ENCODE measurements at places on chromosomes 11 and 22.

- no peak for DNase-seq
Measured at GRCh38 chr11:10793470-10794255, 15.1 kb downstream of the EIF4G2 start.

DNA sequence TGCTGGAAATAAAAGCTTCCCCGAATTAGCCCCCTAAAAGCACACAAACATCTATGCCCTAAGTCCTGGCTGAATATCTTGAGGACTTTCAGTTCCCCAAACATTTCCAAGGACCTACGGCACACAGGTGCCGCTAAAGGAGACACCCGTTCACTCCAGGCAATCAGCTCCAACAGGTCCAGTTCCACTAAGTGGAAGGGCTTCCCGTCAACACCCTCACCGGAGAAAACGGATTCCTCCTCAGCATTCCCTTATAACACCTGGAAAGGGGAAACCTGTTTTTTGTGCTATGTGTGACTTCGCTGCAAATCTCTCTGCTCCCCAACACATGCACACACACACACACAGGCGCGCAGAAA lies 3.9 kb downstream of the TENM4 start:
- DNase-seq, result no peak

- no peak for DNase-seq
Measured at GRCh38 chr11:63922673-63923192, 5.8 kb upstream of the RCOR2 start.

DNA sequence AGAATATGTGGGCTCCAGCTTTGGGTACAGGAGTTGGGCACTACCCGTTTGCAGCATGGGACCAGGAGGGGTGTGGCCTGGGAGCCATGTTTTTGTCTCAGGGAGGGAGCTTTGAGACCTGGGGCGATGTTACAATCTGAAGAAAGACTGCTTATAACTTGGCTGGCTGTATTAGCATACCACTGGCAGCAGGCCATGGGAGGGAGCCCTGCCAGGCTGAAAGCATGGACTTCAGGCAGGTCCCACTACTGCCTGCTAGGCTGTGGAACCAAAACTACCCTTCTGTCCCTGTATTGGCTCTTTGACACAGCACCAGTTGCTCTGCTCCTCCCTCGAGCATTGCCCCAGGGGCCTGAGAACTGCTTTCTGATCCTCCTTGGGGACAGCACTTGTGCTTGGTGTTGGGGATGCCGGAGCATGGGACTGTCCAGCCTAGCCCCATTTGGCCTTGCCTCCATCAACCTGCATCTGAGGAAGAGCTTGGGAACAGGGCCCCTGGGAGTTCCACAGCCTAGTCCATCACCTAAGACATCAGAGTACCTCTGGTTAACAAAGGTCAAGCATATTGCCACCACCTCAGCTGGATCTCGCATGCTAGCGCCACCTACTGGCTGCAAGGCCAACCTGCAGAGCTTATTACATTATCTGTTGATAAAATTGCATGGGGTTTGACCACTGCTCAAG lies 217.4 kb downstream of the SBF2 start:
- peak; percentile 1 for DNase-seq

DNA sequence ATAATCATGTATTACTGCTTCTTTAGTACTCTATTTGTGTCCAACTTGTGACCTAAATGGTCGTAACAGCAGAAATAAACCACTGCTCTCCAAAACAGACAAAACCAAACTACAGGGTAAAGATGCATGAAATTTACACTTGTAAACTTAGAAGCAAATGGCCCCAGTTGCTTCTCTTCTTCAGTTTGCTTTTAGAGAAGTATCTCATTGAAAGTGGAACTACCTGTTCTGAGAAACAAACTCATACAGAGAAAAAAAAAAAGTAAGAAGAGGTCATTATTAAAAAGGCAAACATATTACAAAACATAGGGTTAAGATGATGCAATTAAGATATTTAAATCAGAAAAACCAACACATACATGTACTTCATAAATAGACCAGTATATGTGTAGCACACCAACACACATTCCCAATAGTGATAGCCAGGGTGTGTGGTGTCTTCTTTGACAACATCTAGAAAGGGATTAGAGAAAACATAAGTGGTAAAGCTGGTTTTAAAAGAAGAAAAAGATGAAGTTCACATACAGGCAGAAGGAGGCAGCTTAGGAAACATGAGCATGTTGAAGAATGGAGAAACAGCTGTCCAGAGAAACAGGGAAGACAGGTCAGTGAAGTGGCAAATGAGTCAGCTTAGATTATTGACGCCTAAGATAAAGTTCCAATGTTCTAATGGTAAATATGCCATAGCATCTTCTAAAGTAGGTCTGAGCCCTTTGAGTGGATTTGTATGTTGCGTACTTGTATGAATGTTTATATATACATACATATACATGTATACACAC lies 844.7 kb upstream of the CCDC90B start:
- no peak for DNase-seq

- DNase-seq, result no peak
Measured at GRCh38 chr11:67007126-67007525, 15.8 kb upstream of the SYT12 start.

DNA sequence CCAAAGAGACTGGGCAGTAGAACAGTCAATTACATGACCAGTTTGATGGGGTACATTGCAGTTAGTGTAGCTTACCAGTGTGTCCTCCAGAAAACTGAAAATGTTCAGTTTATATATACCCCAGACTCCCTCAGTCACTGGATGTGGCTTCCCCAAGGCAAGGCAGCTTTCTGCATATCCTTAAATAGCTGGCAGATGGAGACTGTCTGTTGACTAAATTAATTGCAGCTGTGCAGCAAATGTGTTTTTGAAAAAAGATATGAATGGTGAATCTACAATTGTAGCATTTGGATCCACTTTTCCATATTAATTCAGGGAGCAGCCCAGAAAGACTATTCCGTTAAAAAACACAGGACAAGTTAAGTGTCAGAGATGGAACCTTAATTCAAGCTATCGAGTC lies 565.1 kb upstream of the CCDC179 start:
- no peak for DNase-seq

GRCh38 chr11:79902493-79902892 lies 461.7 kb upstream of the TENM4 start:
- DNase-seq, result no peak

DNA sequence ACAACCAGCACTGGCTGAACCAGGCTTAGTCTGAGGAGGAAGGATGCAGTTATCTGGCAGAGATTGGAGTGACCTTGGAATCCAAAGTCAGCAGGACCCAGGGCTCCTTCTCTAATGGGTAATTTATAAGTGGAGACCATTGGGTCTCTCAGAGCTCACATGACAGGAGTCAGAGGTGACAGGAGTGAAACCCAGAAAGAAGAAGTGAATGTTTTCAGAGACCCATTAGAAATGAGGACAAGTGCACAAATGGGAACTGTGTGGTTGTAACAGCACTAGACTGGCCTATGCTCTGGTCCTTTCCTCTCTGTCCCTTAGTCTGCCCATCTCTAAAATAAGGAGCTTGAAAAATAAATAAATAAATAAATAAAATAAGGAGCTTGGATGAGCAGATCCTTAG lies 107.4 kb downstream of the SERGEF start:
- no peak for DNase-seq

DNA sequence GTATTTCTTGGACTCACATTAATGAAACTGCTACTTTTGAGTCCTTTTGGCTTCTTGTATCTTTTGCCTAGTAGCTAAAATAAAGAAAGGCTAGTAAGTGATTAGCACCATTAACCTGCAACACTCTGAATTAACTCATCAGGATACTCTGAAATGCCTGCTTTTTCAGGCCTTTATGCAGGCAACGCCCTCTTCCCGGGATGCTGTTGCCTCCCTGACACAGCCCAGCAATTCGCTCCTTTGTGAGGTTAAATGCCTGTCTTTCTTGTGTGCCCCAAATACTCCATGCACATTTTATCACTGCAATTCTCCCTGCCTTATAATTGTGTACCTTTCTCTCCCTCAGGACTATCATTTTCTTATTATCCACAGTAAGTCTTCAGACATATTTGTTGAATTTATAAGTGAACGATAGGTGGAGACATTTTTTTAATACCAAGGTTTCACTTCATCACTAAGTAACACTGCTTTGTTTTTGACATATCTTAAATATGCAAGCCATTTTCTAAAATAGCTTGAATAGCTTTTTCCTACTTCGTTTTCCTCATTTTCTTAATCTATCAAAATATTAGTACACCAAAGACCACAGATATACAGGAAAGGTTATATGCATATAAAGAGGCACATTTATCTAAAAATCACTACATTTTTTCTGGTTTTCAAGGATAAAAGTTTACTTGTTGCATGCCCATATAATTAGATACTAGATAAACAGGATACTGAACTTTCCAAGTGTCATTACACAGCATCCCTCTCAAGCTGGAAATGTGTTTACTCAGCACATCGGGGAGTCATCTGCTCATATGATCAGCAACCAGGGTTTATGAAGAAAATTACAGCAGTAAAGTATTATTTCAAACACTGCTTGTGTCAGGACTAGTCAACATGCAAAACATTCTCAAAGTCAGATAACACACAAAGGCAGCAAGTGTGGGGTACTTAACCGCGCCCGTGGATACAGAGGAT lies 48.5 kb upstream of the DDI1 start:
- no peak for DNase-seq

DNA sequence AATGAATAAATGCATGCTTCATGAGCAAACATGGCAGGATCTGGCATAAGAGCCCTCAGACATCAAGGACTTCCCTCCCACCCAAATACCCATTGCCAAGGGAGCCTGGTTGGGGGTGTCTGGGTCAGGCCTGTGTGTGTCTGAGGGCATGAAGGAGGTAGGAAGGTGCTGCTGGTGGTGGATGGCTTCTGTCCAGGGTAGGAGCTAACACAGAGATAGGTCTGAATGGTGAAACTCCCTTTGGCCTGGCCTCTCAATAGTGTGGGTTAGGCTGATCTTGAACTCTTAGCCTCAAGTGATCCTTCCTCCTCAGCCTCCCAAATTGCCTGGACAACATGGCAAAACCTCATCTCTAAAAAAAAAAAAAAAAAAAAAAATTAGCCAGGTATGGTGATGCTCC lies 2.8 kb downstream of the AMPD3 start:
- no peak for DNase-seq

DNA sequence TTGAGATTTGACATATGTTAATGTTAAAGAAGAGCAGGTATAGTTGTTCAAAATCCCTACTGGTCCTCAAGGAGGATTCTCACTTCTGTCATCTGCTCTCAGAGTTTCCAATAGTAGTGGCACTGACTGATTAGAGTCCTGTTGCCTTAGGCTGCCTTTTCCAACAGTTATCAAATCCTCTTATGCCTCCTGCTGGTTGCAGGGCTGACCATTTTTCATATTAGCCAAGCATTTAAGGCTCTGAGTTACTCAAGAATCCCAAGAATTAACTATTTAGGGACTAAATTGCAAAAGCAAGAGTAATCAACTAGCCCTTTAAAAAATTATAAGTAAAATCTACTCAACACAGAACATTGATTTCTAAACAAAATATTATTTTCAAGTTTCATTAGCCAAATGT lies 212.0 kb upstream of the CHORDC1 start:
- no peak for DNase-seq

GRCh38 chr11:10856689-10857458 lies 979 bp downstream of the ZBED5 start:
- peak; percentile 1 for DNase-seq

GRCh38 chr11:1297576-1298473 lies 11.6 kb downstream of the TOLLIP start:
- no peak for DNase-seq

GRCh38 chr11:66907751-66908630 lies 50.2 kb downstream of the PC start:
- DNase-seq, result no peak

Data from stimulated activated CD4-positive, alpha-beta T cell treated with anti-CD3 and anti-CD28 coated beads, TNF-alpha, amount 100 ng/mL, for 4 hours (primary cell).